ENCODE measurements at places on chromosomes 2 and 18.

GRCh38 chr2:121075006-121075551, 209.9 kb downstream of the TFCP2L1 start:
- DNase-seq = peak; percentile 82

DNA sequence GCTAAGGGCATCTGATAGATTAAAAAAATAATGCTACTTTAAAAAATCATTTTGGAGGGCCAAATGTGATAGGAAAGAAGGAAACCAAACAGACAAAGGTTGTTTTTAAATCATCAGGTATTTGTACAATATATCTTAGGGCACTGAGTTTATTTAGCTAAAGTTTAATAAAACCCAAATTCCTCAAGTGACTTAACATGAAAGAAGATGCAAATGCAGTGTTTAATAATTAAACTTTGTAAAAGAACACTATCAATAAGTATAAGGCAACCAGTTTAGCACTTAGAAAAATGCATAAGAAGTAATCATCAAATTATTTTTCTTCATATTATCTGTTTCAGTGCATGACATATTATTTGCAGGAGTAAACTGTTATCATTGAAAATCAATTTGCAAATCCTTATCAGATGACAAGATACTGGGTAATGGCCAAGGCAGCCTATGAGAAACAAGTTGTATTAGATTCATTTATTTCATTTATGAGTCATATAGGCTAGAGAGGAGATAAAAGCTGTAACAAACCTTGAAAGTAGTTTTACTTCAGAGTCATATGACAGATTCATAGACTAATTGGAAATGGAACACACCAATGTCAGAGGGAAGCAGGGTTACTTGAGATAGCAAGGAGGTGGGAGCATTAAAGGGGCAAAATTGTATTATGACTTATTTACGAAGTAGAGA, 165.5 kb downstream of the GCA start:
- no peak for DNase-seq

GRCh38 chr18:41458376-41458775, 496.7 kb upstream of the PIK3C3 start:
- DNase-seq = no peak

DNA sequence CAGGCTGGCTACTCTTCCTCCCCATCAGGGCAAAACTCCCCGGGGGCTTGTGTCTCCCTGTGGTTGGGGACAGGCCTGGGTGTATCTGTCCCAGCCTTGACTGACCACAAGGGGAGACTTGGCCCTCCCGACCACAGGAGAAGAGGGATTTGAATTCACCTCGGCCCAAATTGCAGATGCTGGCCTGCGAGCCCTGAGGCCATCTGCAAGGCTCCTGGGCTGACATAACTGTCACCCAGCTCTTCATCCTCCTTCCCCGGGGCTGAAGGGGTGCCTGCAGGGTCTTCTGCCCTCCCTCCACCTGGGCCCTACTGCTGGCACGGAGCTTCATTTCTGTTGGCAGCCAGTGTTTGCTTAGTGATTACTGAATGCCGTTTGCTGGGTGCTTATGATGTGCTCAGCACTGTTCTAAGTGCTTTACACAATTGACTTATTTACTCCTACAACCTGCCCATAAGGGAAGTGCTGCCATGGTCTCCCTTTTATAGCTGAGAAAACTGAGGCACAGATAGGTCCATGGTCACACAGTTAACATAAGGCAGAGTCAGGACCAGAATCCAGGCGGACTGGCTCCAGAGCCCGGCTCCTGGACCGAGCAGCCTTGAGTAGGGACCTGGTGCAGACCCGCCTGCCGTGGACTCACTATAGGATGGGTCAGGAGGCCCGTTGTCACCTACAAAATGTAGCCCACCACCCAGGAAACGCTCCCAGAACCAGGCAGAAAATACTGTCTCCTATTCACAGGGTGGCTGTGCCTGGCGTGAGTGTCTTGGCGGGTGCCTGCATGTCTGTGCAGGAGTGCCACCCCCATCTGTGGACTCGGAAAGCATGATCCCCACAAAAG, 18.9 kb downstream of the STEAP3 start:
- no peak for DNase-seq

DNA sequence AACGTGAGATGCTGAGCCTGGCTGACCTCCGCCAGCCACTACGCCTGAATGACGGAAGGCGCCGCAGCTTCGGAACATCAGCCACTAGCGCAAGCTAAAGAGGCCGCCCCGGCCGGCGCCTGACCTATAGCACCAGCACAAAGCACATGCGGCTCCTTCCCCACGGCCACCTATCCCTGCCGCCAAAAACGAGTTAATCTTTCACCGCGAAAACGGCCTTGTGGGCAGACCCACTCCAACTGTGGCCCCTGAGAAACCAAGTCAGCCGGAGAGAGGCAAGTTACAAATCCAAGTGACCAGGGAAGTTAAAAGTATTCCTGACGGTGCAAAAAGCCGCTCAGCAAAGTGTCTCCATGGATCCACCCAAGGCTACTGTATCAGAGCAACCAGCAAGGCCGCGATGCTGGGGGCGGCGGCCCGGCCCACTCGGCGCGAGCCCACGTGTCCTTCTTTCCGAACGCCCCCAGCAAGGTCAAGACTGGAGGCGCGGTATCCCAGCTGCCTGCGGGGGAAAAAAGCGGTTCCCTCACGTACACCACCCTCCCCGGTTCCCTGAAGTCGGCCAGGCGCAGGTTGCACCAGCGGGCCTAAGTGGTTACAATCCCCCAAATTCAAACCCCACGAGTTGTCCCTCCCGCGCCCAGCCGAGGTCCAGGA, 575 bp downstream of the HSPD1 start:
- peak; percentile 51 for DNase-seq

DNA sequence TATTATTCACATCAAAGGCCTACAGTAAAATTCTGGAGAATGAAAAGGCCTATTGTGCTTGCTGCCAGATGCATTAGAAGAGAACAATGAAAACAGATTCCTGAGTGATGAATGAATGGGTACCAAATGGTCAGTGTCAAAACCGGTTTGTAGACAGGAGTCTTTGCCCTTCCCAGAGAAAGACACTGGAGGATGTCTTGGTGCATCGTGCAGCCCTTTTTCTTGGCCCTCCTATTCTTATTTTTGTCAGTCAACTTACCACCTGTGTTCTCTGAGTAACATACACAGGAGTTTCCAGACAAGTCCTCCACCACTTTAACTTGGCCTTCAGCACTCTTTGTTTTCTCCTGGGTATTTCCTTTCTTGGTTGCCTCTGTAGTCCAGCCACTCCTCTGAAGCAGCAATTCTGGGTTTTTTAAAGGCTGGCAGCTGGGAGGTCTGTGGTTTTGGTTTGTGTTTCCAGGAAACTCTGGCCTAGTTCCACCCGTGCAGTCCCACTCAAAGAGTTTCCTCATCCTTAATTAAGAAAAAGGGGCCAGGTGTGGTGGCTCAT, 29.4 kb downstream of the PSTPIP2 start:
- DNase-seq = peak; percentile 90

- no peak for DNase-seq
Measured at GRCh38 chr2:50769406-50770181, 262.3 kb downstream of the NRXN1 start.

- DNase-seq = no peak
Measured at GRCh38 chr2:177771191-177771590, 301.4 kb downstream of the PDE11A start.

DNA sequence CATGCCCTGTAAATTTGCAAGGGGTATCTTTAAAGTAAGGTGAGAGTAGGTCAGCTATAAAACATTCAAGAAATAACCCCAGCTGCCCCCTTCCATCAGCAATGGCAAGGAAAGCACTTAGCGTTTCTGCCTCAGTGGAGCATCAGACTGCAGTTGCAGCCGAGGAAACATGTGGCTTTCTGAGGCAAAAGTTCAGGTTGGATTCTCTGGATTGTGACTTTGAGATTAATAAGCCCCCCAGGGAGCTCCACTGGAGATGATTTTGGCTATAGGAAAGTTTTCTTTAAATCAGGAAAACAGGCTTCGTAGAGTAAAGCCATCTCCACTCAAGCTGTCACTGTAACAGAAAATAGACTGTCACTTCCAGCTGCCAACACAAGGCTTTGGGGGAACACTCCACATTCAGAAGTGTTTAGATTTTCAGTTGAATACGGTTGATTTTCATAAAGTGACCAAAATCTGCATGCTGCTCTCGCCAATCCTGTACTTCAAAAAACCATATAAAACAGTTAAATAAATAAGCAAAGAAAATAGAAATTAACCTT, 15.3 kb upstream of the RIT2 start:
- DNase-seq = no peak

DNA sequence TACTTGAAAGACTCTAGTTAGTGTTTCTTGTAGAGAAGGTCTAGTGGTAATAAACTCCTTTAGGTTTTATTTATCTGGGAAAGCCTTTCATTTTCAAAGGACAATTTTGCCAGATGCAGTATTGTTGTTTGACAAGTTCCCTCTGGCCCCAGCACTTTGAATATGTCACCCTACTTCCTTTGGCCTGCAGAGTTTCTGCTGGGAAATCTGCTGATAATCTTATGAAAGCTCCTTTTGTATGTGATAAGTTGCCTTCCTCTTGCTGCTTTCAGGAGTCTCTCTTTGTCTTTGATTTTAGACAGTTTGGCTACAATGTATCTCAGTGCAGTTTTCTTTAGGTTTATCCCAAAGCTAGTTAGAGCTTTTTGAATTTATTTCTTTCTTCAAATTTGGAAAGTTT, 106.2 kb upstream of the L3MBTL4 start:
- DNase-seq = no peak

- DNase-seq = no peak
Measured at GRCh38 chr2:240249423-240250149, 109.1 kb upstream of the OTOS start.

DNA sequence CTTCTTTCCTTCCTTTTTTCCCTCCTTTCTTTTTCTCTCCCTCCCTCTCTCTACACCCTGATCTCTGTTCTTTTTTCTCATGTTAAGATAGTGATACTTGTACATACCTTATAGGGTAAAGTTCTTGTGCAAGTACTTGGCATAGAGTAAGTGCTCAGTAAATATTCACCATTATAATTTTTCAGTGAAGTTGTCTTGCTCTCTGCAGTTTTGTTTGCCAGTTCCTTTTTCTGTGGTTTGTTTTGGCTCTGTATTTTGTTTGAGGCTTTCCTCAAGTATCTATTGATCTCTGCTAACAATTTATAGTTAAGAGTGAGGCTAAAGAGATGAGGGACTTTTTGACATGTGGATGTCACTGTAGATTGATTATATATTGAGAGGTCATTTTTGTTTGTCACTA, 48.0 kb downstream of the MTX2 start:
- DNase-seq = peak; percentile 16

DNA sequence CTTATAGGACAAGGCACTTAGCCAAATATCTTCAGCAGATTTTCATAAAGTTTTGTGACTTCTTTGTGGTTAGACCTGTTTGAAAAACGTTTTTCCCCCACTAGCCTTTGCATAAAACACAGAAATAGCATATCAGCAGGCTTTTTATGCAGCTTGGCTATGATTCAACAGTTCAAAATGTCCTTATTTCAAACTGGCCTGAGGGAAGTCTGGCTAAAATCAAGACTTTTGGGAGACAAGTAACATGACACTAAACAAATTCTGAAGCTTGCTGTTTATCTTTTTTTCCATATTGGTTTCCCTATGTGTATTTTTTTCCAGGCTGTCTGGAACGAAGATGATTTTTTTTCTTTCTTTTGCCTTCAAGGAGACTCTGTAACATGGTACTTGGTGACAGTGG, 95.1 kb upstream of the L3MBTL4 start:
- DNase-seq = no peak

DNA sequence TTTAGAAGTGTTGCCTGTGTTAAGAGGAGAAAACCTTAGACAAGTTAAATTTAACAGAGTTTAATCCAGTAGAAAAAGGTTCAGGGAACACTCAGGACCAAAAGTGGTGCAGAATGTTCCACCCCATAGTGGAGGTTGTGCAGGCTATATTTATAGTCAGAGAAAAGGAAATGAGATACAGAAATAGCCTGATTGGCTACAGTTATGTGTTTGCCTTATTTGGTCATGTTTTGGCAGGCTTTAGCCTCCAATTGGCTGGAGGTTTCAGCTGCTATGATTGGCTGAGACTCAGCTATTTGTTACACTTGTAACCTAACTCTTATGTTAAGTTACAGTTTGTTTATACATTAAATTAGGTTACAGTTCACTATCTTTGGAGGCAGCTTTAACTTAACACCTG, 4.2 kb downstream of the STAMBP start:
- DNase-seq = peak; percentile 18

DNA sequence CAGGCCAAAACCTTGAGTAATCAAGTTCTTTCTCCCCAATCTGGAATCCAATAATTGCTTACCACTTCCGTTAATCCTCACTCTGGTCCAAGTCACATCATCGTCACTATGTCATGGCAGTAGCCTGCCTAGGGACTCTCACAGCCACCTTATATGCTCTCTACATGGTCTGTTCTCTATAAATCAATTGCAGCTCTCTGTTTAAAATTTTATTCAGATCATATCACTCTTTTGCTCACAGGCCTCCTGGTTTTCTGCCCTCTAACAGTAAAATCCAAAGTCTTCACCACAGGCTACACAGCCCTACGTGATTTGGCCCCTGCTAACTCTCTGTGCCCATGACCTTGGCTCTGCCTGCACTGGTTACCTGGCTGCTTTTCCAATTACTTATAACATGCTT, 188.7 kb downstream of the STK39 start:
- DNase-seq = no peak

DNA sequence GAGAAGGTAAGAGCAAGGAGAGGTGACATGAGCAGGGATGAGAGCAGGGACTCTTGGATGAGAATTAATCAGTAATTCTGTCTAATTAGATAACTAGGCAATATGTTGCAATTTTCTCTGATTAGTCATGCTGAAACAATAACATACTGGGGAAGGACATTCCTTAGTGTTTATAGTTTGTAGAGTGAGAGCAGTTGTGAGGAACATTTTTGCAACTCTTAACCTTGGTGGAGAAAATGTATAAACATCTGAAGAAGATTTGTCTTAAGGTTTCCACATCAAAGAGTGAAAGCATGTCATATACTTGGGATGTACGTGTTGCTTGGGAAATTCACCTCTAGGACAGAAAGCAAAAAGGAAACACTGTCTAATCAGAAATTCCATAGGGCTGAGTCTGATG, 955.4 kb upstream of the FANCL start:
- no peak for DNase-seq

DNA sequence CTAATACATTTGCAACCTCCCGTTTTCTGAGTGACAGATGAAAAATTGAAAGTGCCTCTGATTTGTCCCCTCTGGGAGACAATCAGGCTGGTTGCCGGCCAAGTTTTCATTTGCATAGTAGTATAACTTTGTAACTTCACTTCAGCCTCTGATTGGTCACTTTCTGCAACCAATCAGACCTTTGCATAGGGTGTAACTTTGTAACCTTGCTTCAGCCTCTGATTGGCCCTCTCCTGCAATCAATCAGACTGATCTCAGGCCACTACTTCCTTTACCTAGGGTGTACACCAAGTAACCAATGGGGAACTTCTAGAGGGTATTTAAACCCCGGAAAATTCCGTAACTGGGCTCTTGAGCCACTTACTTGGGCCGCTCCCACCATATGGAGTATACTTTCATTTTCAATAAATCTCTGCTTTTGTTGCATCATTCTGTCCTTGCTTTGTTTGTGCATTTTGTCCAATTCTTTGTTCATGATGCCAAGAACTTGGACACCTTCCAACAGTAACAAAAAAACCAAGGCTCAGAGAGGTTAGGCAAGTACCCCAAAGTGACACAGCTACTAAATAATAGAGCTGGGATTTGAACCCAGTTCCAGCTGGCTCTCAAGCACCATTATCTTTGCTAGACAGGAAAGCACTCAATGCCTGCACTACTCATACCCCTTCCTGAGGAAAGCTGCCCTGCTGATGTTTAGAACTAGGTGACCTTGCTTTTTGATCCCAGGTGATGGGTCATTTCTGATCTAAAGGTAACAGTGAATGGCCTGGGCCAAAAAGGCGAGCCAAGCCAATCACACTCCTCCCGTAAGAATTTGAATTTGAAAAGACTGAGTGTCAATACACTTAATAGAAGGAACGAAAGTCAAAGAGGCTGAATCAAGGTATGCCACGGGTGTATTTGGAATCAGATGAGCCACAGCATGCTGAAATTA, 10.9 kb upstream of the MYOM1 start:
- peak; percentile 56 for DNase-seq
